Left forelimb (tissue), 1 donor: ENCODE measurements at places on chromosomes 7 and 10.
A peak's percentile ranks its signal among the peaks of the same experiment; 100 is the strongest.

- no peak for DNase-seq
These were observed 4.0 kb downstream of the CYREN start for GRCh38 chr7:135166338-135166990.

DNA sequence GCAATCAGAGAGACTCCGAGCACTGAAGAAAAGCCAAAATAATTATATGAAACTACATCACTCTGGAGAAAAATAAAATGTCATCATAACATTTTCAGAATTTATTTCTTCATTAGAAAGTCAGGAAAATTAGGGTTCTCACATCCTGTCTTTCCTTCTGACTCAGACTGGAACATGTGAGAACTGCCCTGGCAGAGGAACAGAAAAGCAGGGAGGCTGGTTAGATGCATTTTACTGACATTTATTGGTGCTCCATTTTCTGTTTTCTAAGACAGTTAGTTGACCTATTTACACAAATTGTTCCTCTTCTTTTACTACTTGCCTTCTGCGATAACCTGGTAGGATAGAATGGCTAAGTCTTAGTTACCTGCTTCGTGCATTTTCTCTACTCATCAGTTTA, 58.6 kb upstream of the ANK3 start:
- DNase-seq: no peak

- DNase-seq: no peak
These were observed 141.5 kb upstream of the DKK1 start for GRCh38 chr10:52172581-52172980.

GRCh38 chr7:79968894-79969293, 165.7 kb upstream of the GNAI1 start:
- no peak for DNase-seq

- no peak for DNase-seq
These were observed 373.4 kb upstream of the PCDH15 start for GRCh38 chr10:55174419-55174818.

- no peak for DNase-seq
These were observed 214.7 kb downstream of the CELF2 start for GRCh38 chr10:11232222-11232961.

DNA sequence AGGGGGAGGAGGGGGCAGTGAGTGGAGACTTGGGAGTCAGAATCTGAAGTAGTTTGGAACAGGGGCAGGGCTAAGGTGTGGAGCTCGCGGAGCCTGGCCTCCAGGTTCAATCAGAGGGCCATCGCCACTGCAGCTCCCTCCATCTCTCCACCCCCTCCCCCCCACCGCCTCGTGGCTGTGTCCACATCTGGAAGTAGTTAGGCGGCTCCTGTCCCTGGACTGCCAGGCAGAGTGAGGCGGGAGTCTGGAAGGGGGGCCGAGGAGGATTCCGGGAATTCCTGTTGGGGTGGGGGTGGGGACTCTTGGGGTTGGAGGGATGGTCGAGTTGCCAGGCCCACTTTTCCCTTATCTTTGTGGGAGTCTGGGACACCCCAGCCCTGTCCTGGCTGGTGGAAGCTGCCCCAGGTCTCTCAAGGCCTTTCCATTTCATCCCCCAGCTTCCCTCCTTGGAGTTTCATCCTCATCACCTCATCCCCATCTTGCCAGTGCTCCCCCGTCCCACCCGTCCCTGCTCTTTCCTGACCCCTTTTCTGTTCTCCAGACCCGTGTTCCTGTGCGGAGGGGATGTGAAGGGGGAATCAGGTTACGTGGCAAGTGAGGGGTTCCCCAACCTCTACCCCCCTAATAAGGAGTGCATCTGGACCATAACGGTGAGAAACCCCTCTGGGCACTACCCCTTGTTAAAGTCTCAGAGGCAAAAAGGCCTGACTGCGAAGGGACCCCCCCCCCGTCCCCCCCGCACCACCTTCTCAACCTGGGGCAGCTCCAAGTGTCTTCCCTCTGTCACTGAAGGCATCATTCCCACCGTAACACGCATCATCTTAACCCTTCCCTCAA, 944 bp downstream of the PCOLCE start:
- DNase-seq: peak; percentile 92

- DNase-seq: no peak
These were observed 64.3 kb downstream of the ELAPOR2 start for GRCh38 chr7:86995052-86995725.

GRCh38 chr10:119526621-119527592, 15.6 kb downstream of the RGS10 start:
- DNase-seq: no peak

DNA sequence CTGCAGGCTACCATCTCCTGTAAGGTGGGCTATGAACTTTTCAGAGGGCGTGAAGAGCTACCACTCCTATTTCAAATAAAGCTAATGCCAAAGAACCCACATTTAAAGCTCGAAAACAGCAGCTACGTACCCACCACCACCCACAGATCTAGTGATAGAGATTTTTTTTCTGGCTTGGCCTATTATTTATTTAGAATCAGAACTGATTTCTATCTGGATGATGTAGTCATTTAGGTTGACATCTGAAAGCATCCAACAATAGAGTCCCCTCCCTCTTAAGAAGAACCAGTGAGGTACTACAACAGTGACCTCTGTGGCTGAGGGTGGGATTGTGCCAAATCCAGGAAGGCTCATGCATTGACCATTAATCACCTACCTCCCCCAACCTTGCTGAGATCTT, 113.8 kb upstream of the ADO start:
- no peak for DNase-seq

DNA sequence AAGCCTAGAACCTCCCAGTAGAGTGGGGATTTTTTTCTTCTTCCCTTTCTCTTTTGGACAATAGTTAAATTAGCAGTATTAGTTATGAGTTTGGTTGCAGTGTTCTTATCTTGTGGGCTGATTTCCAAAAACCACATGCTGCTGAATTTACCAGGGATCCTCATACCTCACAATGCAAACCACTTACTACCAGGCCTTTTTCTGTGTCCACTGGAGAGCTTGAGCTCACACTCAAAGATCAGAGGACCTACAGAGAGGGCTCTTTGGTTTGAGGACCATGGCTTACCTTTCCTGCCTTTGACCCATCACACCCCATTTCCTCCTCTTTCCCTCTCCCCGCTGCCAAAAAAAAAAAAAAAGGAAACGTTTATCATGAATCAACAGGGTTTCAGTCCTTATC, 5.4 kb downstream of the OPN1SW start:
- no peak for DNase-seq

DNA sequence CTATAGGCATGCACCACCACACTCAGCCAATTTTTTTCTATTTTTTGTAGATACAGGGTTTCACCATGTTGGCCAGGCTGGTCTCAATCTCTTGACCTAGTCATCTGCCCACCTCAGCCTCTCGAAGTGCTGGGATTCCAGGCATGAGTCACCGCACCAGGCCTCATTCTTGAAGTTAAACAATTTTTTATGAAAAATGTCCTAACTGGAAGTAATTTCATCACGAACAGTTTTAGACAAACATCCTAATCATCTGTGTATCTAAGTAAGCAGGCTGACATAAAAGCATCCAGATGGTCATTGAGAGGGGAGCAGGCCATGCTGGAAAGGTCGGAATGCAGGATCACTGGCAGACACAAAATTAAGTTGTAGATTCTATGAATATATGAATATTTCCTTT, 269.1 kb downstream of the ZMYND11 start:
- no peak for DNase-seq

GRCh38 chr7:105098863-105099515, 85.0 kb downstream of the KMT2E start:
- no peak for DNase-seq

DNA sequence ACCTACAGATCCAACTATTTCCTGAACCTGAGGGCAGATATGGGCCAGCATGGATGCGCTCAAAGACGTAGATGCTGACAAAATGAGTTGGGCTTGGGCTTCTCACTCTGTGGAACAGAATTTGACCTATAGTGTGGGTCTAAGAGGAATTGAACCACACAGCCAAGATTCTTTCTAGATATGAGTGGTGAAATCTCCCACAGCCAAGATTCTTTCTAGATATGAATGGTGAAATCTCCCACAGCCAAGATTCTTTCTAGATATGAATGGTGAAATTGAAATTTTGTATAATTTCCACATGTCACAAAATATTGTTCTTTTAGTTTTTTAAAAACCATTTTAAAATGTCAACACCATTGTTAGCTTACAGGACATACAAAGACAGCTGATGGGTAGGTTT, 215.4 kb upstream of the LRGUK start:
- no peak for DNase-seq

- DNase-seq: no peak
These were observed 528.2 kb upstream of the NRP1 start for GRCh38 chr10:33862536-33863105.

GRCh38 chr7:7562736-7563135, 3.9 kb upstream of the MIOS start:
- no peak for DNase-seq

DNA sequence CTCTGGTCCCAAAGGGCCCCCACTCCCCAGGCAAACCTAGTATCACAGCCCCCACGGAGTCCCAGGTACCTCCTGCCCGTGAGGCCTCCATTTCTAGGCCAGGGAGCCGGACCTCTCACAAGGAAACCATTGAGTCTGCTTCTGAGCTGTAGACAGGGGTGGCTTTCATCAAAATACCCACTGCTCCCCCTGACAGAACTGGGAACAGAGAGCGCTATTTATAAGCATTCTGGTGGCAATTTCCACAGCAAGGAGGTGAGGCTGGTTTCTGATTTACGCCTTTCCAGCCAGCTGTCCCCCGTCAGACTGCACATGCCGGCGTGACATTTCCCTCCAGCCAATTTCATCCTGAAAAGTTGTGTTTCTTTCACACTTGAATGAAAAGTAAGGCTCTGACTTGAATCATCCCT, 407.5 kb upstream of the PRKCQ start:
- DNase-seq: no peak

GRCh38 chr7:142528608-142529408, 220.5 kb upstream of the PRSS1 start:
- no peak for DNase-seq

DNA sequence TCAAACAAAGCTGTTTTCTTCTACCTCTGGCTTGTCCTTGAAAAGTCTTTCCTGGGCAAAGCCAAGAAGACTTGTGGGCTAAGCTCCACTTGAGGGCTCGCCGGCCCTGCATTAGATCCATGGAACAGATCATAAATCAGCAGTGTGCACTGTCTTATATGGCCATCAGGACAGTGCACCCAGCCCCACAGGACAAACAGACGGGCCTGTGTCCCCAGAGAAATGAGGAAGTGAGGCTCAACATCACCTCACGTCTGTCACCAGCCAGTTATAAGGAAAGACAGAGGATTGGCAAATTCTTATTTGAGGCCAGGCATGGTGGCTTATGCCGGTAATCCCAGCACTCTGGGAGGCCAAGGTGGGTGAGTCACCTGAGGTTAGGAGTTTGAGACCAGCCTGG, 12.3 kb upstream of the IFT22 start:
- DNase-seq: no peak

GRCh38 chr10:100319707-100320402, 10.2 kb downstream of the PKD2L1 start:
- DNase-seq: no peak

DNA sequence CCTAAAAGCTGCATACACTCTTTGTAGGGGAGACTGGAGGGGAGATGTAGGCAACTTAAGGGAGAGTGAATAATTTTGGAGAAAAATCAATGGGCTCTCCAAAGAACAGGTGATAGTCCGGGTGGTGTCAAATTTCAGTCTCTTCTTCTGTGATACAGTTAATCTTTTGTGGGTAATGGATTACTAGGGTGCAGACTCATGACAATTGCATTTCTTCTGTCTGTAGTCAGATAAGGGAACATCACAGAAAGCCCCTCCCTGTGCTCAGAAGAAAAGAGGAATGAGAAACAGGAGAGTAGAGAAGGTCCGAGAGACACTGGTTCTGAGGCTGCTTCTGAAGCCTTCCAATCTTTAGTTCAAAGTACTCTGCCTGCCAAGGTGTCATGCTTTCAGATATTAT, 1140.7 kb upstream of the LRRN3 start:
- no peak for DNase-seq

- no peak for DNase-seq
These were observed 51.3 kb downstream of the VKORC1L1 start for GRCh38 chr7:65924193-65924592.

DNA sequence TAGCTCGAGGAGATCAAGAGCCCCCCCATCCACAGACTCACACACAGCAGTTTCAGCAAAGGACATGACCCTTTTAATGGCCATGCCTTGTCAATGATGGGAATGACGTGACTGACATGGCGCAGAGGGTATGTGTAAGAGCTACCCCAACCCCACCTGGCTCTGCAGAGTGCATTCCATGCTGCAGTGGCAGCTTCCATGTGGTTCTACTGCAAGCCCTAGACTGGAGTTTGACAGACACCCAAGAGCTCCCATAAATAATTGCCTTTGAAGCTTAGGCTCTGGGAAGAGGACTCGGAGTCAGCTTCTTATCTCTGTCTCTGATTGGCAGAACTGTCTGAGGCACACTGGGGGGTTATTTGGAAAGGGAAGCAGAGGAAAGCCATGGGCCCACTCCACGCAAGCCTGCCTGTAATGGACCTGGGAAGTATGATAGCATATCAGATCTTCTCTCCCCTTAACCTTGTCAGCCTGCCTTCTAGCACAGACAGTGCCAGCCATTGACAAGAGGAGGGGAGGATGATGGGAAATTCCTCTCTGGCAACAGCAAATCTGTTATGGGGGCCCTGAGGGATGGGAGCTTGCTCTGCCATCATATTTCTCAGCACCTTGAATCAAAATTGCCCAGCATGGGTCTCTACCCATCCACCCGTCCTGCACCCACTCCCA, 478.5 kb upstream of the PODXL start:
- DNase-seq: no peak

- no peak for DNase-seq
These were observed 86.3 kb downstream of the FGFR2 start for GRCh38 chr10:121511943-121512342.

DNA sequence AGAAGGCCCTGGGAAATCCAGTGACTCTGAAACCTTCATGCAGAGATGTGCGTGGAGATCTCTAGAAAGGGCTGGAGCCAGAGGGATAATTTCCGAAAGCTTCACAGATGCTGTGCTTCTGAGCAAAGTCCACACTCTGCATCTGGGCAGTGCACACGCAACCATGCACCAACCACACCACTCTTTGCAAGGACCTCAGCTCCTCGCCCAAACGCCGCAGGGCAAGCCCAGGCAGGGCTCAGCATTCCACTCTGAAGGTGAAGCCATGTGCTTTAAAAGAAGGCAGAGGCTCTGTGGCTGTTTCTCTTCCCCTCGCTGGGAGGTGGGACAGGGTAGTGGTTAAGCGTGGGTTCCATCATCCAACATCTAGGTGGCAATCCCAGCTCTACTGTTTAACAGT, 48.4 kb downstream of the ASB13 start:
- no peak for DNase-seq

DNA sequence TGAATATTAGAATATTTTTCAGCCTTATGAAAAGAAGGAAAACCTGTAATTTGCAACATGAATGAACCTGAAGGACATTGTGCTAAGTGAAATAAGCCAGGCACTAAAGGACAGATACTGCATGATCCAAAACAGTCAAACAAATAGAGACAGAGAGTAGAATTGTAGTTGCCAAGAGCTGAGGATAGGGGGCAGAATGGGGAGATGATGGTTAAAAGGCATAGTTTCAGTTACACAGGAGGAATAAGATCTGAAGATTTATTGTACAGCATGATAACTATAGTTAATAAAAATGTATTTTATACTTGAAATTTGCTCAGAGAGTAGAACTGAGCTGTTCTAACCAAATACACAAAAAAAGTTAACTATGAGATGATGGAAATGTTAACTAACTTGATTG, 149.0 kb upstream of the TMEM106B start:
- no peak for DNase-seq
